ENCODE measurements at places on chromosomes 11 and 22.

DNA sequence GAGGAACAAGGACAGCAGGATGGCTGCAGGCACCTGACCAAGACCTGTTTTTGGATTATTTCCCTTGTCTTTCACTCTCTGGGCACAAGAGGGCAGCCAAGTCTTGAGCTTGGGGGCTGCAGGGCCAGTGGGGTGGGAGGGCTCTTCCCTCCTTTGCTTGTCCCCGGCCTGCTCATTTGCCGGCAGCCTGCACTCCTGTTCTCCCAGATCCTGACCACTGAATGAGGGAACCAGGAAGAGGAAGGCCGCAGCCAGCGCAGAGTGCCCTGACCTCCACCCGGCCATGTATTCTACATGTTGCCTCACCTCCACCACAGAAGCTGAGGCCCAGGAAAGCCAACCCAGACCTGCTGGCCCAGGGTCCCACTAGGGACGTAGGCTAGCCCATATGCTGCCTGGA, 15.5 kb upstream of the NNMT start:
- peak; percentile 92 for DNase-seq

DNA sequence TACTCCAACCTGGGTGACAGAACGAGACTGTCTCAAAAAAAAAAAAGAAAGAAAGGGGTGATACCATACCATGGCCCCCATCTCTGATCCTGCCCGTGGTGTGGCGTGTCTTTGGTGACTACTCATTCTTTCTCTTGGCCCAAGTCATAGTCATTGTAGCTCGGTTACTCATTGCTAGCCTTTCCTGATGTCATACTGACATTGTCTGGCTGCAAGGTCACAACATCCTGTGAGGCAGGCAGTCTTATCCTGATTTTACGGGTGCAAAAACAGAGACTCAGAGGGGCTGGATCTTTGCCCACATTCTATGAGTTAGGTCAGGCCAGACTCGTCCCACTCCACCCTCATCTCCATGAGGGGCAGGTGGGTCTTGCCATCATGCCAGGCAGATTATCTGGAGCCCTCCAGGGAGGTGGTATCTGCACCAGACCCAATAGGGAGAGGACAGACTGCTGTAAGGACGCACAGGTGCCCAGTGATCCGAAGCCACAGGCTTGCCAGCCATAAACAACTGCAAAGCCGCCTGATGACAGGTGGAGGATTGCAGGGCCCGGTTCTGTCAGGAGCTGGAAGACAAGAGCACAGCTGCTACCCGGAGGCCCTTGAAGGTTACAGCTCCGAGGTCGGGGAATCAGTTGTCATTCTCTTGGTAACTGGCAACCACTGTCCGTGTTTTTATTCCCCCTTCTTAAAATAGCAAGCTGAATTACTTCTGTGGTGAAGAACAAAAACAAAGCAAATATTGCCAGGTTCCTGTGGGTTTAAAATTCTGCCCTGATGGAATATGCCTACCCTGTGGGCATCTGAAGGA, 13.8 kb downstream of the TOM1 start:
- peak; percentile 89 for DNase-seq

DNA sequence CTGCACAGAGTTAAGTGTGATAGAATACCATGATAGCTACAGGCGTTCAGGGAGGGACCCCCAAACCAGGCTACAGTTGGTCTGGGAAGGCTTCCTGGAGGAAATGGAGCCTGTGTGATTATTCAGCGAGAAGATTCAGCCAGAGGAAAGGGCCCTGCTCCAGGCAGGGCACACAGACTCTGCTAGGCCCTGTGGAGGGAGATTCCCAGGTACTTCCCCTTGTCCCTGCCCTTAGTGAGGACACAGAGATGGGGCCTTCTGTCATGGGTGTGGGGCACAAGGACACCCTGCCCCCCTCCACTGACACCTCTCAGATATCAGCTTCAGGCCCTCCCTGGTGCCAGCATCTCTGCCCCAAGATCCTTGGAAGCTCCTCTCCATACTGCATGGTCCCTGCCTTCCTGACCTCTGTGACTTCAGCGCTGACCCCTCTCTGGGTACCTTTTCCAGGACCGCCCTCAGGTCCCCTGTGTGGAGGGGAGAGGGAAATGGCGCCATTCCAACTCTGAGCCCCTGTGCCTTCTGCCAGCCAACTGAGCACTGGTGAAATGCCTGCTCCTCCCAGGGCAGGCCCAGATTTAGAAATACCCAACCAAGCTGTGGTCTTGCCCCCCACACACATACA, 12.6 kb upstream of the POU2F3 start:
- no peak for DNase-seq

DNA sequence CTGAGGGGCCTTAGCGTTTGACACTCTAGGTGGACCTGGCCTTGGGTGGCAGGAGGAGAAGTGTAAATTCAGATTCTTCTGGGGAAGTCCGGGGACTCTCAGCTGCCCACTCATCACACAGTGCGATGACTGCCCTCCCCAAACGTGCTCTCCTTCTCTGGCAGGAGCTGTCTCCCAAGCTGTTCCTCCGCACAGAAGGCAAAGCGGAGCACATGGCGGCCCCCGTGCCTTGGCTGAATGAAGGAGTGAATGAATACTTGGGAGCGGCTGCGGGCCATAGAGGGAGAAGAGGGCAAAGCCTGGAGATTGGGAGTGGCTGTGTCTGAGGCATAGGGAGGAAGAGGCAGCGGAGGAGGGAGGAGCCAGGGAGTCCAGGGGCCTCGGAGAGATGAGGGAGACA, 6.9 kb upstream of the NAA40 start:
- no peak for DNase-seq

- peak; percentile 88 for DNase-seq
Measured at GRCh38 chr11:62612366-62613290, at the start of the genes EML3 and ROM1. Gene EML3 (minus strand): TSS chr11:62612775. CDS start chr11:62612457, 318 bp downstream. Gene ROM1 (plus strand): TSS chr11:62613257. CDS start chr11:62613282, 25 bp downstream.

DNA sequence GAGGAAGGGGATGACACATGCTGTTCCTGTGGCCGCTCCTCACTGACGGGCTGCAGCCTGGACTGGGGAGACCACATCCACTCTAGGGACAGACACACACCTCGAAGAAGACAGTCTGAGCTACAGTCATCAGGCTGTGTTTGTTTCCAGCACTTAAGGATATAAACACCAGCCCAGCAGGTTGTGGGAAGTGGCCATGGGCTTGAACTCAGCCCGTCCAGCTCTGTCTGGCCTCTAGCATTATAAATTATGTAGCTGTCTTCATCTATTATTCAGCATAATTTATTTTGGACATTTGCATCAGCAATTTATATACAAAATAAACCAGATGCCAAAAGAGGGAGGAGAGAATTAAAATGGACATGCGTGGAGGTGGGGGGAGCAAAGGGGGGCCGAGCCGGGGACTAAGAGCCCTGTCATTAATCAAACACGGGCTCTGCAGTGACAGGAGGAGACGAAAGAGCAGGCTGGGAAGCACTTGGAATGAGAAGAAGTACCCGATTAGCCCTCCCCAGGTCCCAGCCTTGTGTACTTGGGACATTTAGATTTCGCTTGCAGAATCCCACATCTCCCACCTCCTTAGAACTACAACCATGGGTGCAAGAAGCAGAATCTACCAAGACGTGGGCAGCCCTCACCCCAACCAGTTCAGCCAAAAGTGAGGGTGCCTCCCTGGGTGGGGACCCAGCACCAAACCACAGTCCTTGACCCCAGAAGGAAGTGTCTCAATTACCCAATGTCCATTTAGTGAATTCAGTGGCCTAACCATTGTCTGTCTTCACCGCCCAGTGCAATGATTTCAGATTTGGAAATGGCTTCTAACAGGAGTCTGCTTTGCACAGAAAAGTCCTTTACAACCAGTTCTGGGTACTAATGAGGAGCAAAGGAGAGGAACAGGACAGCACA, 309.6 kb downstream of the OPCML start:
- no peak for DNase-seq

GRCh38 chr22:24952837-24953383, 394 bp downstream of the KIAA1671 start:
- DNase-seq: peak; percentile 72

DNA sequence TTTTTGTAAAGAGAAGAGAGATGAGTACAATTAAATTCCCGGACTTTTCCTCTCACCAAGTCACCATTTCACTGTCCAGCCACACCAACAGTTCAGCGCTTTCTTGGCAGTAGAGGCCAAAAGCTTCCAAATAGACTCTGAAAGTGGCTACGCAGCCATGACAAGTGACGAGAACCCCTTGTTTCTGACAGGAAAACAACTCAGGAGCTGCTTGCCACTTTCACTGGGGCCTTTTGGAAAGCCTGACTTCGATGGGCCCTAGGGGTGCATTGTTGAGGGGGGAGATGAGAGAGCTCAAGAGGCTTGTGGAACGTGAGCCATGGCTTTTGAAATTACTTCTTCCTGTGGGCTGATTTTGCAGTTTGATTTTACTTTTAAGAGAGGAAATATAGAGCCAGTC, 422.1 kb upstream of the FAT3 start:
- DNase-seq: no peak

DNA sequence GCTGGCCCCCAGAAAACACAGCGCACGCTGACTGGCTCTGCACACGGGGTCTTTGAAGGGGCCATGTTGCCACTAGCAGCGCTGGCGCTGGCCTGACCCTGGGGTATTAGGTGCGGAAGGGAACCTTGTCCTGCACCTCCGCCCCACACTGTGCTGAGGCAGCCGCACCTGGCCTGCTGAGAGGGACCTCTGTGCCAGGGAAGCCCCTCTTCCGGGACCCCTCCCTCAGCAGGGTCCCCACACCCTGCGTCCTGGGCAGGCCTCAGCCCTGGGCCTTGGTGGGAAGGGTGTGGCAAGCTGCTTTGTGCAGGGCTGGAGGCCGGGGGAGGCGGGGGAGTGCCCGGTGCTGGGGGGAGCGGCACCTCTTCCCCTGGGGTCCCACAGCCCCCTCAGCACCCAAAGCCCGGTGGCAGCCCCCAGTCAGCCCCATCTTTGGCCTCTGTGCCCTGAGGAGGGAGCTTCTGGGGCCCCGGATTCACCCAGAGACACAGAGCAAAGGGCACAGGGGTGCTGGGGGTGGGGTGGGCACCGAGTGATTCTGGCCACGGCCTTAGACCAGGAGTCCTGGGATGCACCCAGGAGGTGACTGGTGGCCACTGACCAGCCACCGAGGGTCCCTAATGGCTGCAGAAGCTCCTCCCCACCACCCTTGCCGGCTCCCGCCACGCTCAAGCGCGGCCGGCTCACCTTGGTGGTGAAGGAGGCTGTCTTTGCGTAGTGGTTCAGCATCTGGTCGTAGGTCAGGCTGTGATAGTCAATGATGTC, 11.4 kb downstream of the TTLL8 start:
- no peak for DNase-seq

DNA sequence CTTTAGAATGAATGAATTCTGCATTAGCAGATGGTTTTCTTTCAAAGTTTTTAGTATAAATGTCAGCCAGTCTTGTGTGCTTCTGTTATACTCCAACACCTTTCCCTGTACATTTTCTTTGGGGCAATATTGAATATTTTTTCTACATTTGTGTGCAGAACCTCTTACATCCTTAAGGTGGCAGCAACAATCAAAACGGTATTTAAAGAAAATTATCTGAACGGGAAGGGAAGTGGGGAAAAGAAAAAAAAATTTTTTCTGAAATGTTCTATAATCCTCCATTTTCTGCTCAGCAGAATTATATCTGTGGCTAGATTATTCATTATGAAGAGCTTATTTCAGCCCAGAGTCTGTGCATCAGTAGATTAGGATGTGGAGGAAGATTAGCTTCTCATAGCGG, 347.3 kb upstream of the RAG2 start:
- DNase-seq: peak; percentile 17

DNA sequence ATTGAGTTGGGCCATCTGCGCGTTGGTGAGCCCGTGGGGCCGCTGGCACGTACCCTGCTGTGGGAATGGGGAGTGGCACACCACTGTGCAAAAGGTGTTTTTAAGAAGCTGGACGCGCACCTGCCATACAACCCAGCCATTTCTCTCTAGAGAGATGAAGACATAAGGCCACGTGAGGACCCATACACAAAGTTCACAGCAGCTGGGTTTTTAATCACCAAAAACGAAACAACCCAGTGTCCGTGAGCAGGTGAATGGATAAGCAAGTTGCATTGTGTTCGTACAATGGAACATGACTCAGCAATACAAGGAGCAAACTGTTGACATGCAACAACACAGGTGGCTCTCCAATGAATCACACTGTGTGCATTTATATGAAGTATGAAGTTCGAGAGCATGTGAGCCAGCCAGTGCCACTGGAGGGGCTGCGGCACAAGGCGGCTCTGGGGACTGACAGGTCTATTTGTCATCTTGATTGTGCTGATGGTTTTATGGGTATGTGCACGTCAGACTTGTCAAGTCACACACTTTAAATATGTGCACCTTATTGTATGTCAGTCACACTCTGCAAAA, 30.6 kb upstream of the PANX2 start:
- DNase-seq: peak; percentile 20

DNA sequence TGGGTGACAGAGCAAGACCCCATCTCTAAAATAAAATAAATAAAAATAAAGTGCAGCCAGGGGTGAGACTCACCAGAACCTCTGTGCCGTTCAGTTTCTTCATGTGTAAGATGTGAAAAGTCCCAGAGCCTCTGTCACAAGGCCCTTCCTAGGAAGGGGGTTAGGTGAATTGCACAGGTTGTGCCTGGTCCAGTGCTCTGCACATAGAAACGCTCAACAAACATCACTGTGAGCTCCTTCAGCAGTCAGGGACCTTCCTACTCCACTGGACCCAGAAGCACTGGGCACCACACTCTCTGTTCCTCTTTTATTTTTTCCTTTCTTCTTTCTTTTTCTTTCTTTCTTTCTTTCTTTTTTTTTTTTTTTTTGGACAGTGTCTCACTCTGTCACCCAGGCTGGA, 22.3 kb downstream of the MRPL21 start:
- DNase-seq: no peak

DNA sequence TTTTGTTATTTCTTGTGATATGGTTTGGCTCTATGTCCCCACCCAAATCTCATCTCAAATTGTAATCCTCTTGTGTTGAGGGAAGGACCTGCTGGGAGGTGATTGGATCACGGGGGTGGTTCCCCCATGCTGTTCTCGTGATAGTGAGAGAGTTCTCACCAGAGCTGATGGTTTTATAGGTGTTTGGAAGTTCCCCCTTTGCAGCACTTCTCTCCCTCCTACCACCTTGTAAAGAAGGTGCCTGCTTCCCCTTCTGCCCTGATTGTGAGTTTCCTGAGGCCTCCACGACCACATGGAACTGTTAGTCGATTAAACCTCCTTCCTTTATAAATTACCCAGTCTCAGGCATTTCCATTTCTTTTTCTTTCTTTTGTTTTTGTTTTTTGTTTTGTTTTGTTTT, 24.4 kb upstream of the SIK2 start:
- no peak for DNase-seq

GRCh38 chr22:36180038-36180880, 19.7 kb upstream of the APOL3 start:
- peak; percentile 80 for DNase-seq

- DNase-seq: peak; percentile 74
Measured at GRCh38 chr11:207863-208180, 314 bp downstream of the RIC8A start.

- DNase-seq: peak; percentile 81
Measured at GRCh38 chr11:28860893-28861292, 752.7 kb downstream of the METTL15 start.

GRCh38 chr11:72807021-72807693, 7.1 kb upstream of the ATG16L2 start:
- DNase-seq: no peak

- DNase-seq: no peak
Measured at GRCh38 chr22:40624770-40625169, 11.7 kb downstream of the MRTFA start.

- peak; percentile 67 for DNase-seq
Measured at GRCh38 chr11:72752088-72752914, at the start of gene ARAP1. Gene ARAP1 (minus strand): TSS chr11:72752408. CDS start chr11:72727128, 25,280 bp downstream.

GRCh38 chr11:122666743-122667142, 11.2 kb downstream of the UBASH3B start:
- no peak for DNase-seq

- no peak for DNase-seq
Measured at GRCh38 chr11:67114275-67114896, 4.7 kb upstream of the KDM2A start.

- DNase-seq: no peak
Measured at GRCh38 chr11:68442433-68442832, 18.1 kb upstream of the PPP6R3 start.

GRCh38 chr11:15927196-15927863, 429.0 kb downstream of the SOX6 start:
- DNase-seq: no peak
